NCI-H510A (cell line): ENCODE measurements at places on chromosomes 16 and 17.

DNA sequence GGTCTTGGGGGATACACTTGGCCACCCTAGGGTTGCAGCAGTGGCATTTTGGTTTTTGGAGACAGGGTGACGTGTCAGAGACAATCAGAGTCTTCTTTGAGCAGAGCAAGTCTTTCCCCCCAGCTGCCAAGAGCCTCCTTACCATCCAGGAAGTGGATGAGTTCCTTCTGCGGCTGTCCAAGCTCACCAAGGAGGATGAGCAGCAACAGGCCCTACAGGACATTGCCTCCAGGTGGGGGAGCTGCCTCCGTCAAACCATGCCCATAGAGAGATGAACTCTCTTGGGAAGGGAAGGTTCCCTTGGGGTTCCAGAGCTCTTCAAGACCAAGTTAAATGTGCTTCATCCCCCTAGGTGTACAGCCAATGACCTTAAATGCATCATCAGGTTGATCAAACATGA is 11.3 kb downstream of the LIG3 start:
- no peak for DNase-seq

- no peak for DNase-seq
Measured at GRCh38 chr16:47461598-47462266, 601 bp downstream of the PHKB start.

GRCh38 chr16:89581861-89582563 is 6.5 kb downstream of the CPNE7 start:
- DNase-seq, result no peak

DNA sequence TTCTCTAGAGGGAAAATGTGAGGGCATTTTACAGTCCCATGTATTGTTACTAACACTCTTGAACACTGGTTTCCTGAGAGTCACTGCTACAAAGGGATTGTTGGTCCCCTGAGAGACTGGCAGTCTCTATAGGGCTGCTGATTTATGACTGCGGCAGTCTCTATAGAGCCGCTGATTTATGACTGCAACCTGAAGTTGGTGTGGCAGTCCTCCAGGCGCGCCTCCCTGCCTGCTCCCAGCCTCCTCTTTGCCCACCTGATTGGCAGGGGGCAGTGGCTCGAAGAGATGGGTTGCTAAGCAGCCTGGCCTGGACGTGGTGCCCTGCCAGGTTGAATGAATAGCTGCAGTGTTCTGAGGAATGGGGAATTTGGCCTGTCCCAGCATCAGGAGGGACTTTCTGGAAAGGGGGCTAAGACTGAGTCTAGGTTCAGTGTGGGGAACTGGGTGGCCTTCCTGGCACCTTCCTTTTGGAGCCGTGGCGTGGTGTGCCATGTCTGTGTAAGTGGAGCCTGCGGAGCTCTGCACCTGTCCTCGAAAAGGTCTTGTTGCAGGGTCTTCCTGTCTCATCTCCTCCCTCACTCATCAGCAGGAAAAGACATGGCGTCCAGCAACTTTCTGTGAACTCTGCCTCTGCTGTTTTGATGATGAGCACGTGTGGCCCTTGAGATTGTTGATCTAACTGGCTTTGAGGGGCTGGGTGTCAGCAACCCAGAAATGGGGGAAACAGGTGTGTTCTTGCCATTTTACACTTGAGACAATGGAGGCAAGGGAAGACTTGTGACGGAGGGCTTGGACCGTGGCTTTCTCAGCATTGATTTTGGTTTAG is 24.9 kb downstream of the SAP30BP start:
- DNase-seq, result no peak

GRCh38 chr16:79980650-79981521 is 380.3 kb upstream of the MAF start:
- DNase-seq, result no peak
